Fibroblast of pulmonary artery (primary cell): ENCODE measurements at places on chromosomes 3 and 15.
A peak's percentile ranks its signal among the peaks of the same experiment; 100 is the strongest.

DNA sequence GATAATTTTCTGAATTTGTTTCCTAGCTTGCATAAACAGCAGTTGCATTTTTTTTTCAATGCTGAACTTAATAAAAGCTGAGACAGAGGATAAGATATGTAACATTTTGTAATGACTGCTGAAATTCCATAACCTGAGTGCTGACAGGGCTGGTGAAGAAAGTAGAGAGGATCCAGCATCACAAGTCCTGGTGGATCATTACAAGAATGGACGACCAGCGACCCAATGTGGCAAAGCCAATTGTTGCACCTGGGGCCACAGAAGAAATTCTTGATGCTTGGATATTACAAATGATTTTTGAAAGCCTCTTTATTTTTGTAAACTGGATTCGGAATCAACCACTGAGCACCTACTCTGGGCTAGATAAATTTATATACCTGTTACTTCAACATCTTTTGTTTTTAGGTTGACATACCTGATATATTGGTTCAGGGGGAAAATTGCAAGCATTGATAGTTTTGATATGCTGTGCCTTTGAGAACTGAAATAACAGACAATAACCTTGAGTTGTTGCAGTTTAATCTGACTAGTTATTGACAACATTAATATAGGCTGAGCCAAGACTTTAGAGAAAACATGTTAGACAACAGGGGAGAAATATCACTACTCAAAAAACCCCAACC is 3.9 kb upstream of the ACTL6A start:
- DNase-seq, result peak; percentile 91

GRCh38 chr15:41013691-41014414 is 60.6 kb downstream of the CHAC1 start:
- DNase-seq, result peak; percentile 88

- no peak for DNase-seq
Measured at GRCh38 chr15:31217566-31218270, 108.9 kb upstream of the KLF13 start.

GRCh38 chr3:116340680-116341216 is 104.5 kb downstream of the LSAMP start:
- DNase-seq, result no peak

DNA sequence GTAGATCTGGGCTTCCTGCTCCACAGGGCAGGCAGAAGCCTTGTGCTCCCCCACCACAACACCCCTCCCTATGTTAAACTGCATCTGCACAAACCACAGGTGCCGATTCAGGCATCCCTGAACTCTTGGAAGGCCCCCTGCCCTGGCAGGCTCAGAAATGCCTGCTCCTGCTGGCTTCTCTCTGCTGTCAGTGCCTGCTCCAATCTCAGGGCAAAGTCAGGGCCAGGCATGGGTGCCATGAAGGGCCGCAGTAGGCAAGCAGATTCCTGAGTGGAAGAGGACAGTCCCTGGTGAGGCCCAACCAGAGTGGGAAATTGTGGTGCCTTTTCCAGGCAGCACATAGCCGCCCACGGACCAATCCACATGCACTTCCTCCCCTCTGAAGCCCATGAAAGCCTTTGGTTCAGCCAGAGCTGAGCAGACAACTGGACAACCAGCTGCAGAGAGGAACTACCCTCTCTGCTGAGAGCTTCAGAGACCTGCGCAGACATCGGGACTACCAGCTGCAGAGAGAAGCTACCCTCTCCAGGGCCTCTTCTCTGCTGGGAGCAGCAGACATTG is 13.6 kb downstream of the PRR20G start:
- no peak for DNase-seq

DNA sequence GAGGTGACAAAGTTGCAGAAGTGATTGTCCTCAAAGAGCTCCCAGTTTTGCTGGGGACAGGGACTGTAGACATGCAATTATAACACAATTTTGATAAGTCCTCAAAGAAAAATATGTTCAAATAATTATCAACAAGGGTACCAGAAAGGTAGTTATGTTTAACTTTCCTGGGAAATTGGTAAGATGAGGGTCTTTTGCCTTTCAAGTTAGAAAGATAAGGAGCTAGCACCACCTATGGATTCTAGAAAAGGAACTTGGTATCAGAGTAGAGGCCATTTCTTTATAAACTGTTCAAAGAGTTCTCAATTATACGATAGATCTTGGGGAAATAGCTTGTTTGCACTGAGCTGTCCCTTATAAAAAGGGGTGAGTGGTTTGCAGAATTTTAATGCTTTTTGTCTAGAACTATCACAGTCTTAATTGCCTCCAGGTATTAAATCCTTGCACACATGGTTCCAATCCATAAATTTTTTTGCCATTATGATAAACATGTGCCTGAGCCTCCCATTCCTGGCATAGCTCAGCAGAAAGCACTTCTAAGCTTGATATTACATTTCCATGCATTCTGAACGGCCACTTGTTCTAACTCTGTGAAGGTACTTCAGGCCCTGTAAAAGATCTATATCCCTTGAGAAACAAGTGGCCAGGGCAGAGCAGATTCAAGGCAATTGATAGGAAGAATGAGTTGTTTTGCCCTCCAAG is 247.5 kb upstream of the LRIG1 start:
- no peak for DNase-seq

GRCh38 chr15:81225161-81225671 is 28.5 kb downstream of the IL16 start:
- no peak for DNase-seq

DNA sequence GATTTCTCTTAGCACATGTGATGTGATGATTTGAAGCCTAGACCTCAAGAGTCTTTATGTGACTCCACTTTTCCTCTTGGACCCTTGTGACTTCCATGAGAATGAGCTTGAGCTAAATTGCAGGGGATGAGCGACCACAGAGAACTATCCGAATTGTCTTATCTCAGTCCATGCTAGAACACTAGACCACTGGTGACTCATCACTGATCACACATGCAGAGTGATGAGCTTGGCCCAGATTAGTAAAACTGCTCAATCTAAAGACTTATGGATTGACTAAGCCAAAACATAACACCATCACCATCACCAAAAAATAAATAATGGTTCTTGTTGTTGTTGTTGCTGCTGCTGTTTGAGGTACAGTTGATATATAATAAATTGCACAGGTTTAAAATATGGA is 114.1 kb upstream of the CFAP20DC start:
- no peak for DNase-seq

DNA sequence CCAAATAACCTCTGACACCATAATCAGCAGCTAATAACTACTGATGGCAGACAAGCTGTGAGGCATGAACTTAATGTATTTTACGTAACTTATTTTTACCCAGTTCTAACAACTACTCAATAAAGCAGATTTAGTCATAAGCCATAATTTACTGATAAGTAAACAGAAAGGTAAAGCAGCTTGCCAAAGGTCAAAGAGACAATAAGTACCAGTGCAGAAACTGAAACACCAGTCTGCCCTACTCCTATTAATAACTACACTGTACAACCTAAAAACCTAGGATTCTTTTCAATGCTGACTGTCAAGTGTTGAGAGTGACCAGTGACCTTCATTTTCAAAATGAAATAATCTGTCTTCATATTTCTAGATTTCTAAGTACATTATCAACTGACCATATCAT is 152.2 kb downstream of the NR2E3 start:
- DNase-seq, result no peak

GRCh38 chr3:155712008-155712407 is 32.9 kb downstream of the PLCH1 start:
- no peak for DNase-seq

GRCh38 chr15:73991260-73991659 is 835 bp downstream of the STOML1 start:
- peak; percentile 84 for DNase-seq

GRCh38 chr15:62066663-62067447 is at the start of gene C2CD4A:
Gene C2CD4A, plus strand, starts transcription at chr15:62066977. Its CDS starts 637 bp downstream, at chr15:62067614.
- DNase-seq, result peak; percentile 83

DNA sequence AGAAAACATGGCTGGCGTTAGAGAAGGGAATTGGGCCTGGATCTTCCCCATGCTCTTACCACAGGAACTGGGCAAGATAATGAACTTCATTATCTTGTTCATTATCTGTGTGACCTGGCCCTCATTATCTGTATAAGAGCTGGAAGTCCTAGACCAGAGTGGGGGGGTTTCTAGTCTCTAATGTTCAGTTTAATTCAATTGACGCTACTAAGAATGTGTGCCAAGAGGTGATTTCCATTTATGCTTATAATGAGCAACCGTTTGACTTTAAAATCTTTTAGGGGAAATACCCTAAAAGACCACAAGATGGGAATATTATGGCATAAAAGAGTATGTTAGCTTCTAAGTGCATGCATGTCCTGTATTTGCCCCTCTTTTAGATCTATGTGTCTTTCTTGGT is 59.1 kb upstream of the CSTA start:
- DNase-seq, result no peak

GRCh38 chr15:51401872-51402517 is 60.5 kb downstream of the GLDN start:
- peak; percentile 57 for DNase-seq

- no peak for DNase-seq
Measured at GRCh38 chr3:167615030-167615429, 38.7 kb downstream of the WDR49 start.

DNA sequence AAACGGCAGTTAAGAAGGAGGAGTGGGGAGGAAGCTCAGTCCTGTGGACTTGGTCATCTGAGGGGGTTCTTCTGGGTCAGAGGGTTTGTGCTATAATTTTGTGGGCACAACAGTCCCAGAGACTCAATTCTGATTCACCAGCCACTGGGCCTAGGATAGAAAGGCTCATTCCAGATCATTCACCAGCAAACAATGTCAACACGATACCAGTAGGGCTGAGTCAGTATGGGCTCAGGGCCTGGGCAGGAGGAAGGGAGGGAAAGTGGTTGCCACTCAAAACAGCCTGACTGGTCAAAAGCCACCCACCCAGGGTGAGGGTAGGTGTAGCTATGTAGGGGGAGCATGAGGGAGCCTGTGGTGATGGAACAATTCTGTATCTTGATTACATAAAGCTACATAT is 86.9 kb upstream of the MEX3B start:
- peak; percentile 53 for DNase-seq

- peak; percentile 74 for DNase-seq
Measured at GRCh38 chr15:79007066-79007465, 62.2 kb upstream of the CTSH start.

GRCh38 chr3:79765911-79766310 is 1.9 kb downstream of the ROBO1 start:
- DNase-seq, result no peak

DNA sequence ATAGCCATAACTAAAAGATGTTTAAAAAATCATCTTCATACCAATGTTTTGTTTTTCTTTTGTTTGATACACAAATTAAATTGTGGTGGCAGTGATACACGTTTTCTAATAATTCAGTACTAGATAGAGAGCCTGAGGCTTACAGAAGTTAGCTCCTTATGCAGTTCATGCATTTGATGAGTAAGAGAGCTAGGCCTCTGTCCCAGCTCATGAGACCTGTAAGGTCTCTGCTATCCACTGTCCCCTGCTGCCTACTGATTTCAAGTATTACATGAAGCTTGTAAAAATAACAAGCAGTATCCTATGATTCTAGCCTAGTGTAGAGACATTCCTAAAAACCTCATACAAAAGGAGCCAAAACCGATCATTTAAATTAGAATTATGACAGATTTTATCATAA is 144.5 kb downstream of the MBNL1 start:
- no peak for DNase-seq

DNA sequence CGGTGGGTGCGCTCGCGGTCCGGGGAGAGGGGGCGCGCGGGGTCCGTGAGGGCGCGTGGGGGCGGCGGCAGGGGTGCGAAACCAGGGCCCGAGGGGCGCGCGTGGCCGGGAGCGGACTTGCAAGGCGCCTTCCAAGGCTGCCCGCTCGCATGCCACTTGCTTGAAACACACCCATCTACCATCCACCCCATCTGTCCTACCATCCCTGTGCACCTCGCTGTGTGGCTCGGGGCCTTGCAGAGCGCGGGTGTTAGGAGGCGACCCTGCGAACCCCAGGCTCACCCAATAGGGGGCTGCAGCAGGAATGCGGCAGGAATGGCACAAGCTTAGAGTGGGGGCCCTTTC is 240 bp downstream of the CFAP100 start:
- no peak for DNase-seq

GRCh38 chr15:52682781-52683180 is 3.6 kb upstream of the ATOSA start:
- DNase-seq, result no peak

GRCh38 chr3:127448161-127448561 is 142.4 kb downstream of the TPRA1 start:
- DNase-seq, result no peak

GRCh38 chr3:181709537-181710279 is 2.0 kb upstream of the SOX2 start:
- DNase-seq, result peak; percentile 69
